H4 (cell line): ENCODE measurements at places on chromosomes 7 and 10.

GRCh38 chr7:16063716-16064675 lies 357.3 kb downstream of the CRPPA start:
- DNase-seq = no peak

GRCh38 chr10:10552948-10553347 lies 464.7 kb upstream of the CELF2 start:
- no peak for DNase-seq

GRCh38 chr10:109941236-109941862 lies 18.0 kb upstream of the XPNPEP1 start:
- no peak for DNase-seq

- DNase-seq = no peak
These were observed 10.9 kb downstream of the CDCA7L start for GRCh38 chr7:21934808-21935207.

DNA sequence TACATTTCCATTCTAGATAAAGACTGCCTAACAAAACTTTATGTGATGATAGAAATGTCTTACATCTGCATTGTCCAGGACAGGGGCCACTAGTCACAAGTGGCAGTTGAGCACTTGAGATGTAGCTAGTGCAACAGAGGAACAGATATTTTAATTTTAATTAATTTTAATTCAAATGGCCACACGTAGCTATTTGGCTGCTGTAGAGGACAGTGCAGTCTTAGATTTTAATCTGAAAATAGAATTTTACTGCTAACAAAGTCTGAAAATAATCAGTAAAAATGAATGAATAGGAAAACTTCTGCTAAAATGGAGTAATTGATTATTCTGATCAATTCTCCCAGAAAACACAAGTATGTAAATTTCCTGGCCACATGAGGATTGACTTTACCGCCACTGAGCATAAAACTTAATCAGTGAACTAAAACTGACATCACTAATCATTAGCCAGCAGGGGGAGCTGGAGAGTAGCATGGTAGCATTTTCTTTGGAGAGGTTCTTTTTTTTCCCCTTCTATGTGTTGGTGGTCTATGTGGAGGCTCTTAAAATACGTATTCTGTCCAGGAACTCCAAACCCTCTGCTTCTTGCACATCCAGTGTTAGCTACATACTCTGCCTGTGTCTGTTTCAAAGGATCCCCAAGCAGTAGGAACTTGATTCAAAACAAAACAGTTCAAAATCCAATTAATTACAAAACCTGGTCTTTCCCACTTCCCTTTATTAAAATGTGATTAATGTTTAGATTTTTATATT lies 52.1 kb downstream of the TSPAN12 start:
- DNase-seq = peak; percentile 58

DNA sequence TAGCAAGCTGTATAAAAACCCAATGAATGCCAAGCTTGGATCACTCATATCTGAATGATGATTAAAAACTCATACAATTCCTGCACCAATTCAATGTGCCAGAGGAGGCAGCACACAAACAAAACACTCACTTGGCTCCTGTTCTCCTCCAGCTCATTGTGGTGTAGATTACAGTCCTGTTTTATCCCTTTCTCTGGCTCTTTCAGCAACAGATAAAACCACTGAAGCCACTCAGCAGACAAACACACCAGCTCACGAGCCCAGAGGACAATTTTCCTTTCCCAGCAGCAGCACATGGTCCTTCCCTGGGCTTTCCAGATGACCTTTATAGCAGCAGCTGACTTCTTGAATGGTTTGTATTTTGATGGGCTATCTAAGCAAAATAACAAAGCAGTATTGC lies 107.3 kb upstream of the STARD3NL start:
- peak; percentile 95 for DNase-seq
